ENCODE measurements at places on chromosomes 16 and 17.
A peak's percentile ranks its signal among the peaks of the same experiment; 100 is the strongest.

DNA sequence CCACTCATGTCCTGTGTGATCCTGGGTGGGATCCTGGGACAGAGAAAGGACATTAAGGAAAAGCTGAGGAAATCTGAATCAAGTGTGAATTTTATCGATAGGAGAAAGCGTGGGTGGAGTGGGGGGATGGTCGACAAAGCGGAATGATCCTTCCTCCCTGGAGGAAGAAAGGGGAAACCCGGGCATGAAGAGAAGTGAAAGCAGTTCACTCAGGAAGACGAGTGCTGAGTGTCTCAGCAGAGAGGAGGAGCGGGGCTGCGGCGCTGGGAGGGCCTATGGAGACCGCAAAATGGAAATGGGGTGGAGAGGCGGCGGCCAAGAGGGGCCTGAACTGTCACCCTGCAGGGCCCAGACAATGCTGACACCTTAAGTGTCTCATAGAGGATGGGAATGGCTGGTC lies 8.7 kb downstream of the ZDHHC7 start:
- DNase-seq, result no peak

- DNase-seq, result peak; percentile 69
Measured at GRCh38 chr17:61461967-61462718, 9.9 kb downstream of the TBX4 start.

- no peak for DNase-seq
Measured at GRCh38 chr16:79605999-79606398, 5.5 kb upstream of the MAF start.

- DNase-seq, result no peak
Measured at GRCh38 chr16:24652209-24652712, 77.2 kb upstream of the TNRC6A start.

GRCh38 chr17:43952724-43953666 lies 745 bp downstream of the PYY start:
- no peak for DNase-seq

GRCh38 chr16:2711370-2712062 lies 8.5 kb downstream of the PRSS27 start:
- DNase-seq, result no peak

DNA sequence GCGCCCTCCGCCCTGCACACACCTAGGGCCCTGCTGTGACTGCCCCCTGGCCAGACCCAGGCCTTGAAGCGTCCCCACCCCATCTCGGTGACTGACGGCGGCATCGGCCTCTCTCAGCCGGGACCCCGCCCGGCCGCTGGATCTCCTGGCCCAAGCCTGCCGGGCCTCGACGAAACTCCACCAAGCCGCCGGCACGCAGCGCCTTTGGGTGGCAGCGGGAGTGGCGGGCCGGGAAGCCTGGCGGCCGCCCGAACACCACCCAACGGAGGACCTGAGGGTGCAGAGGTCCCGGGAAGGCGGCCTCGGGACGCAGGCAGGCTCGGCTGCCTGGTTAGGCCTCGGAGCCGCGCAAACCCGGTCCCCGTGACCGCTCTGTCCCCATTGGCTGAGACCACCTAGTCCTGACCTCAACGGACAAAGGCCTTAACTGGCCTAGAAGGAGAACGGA lies 12.0 kb upstream of the TMEM97 start:
- no peak for DNase-seq

DNA sequence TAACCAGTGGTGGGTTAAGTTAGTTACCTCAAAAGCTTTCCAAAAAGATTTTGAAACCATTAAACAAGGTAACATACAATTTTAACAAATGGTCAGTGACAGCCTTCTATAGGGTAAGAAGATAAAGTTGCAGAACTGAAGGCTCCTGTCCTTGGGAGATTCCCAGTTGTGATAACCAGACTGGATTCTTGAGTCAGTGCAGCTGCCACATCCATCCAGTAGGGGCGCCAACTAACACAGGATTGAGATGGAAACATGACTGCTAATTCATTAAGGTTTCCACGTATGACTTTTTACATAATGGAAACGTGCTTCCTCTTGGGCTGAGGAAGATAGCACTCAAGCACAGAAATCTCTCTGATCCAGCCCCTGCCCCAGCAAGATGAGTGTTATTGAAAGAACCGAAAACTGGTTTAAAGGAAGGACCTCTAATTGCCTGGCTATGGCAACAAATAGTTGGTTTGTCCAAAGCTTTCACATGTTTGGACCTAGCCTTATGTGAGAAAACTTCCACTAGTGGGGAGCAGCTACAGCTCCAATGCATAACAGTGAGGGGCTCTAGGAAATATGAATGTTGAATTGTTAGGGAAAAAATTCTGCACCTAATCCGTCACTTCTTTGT lies 269.8 kb upstream of the MYOCD start:
- no peak for DNase-seq

- DNase-seq, result no peak
Measured at GRCh38 chr16:27402964-27403600, 1.1 kb downstream of the IL21R start.

- no peak for DNase-seq
Measured at GRCh38 chr16:1772362-1772907, at the start of gene EME2. TSS of gene EME2 (plus strand) at chr16:1772810. CDS start at chr16:1773228, 418 bp downstream.

DNA sequence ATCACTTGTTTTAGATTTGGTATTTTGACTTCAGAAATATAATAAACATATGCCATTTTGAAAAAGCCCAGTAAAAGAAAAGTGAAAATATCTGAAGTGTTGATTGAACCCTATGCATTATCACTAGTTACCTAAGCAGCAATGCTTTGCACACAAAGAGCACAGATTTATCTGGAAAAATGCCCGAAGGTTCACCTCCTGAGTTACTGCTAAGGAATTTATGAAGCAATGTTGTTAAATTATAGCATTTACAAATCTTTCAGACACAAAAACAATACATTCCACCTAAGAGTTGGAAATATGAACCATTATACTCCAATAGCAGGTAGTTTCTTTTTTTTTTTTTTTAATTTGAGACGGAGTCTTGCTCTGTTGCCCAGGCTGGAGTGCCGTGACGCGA lies 38.9 kb upstream of the GHDC start:
- DNase-seq, result no peak

DNA sequence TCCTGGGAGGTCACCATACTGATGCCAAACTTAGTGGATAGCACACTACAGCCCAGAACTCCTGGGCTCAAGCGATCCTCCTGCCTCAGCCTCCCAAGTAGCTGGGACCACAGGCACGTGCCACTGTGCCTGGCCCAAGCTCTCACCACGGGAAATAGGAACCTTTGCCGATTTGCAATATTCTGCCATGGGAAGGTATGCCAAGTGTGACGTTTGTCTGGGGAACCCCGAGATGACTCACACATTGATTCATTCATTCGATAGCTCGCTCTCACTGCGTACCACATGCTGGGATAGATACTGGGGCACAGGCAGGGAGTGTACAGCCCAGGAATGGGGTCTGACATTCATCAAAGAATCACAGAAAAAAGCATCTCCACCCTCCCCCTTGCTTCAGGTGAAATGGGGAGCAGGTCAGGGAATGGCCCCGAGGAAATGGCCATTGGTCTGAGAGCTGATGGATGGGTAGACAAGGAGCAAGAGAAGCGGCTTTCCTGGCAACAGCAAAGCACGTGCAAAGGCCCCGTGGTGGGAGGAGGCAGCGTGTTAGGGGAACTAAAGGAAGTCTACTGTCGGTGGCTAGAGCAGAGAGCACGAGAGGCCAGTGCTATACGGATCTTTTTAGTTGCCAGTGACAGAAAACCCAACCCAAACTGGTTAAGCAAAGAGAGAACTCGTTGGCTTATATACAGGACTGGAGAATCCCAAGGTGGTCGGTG lies 44.1 kb downstream of the DNAH17 start:
- DNase-seq, result no peak

- DNase-seq, result no peak
Measured at GRCh38 chr16:50520451-50521245, 27.5 kb upstream of the NKD1 start.

Data from left lung (tissue), 14 donors.